ENCODE measurements at places on chromosomes 5 and 9.

DNA sequence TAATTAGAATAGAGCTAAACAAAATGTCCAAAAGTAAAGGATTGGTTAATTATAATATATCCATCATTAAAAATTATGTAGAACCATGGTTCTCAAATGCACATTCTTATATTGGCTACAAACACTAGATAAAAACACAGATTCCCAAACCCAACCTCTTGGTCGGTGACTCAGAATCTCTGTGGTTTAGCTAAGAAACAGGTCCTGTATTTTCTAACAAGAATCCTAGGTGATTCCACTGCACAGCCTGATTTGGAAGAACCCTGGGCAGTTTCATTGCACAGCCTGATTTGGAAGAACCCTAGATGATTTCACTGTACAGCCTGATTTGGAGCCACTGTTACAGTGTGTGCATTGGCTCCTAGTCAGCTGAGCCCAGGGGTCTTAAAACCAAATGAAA lies 67.9 kb downstream of the KIAA1958 start:
- DNase-seq: no peak

DNA sequence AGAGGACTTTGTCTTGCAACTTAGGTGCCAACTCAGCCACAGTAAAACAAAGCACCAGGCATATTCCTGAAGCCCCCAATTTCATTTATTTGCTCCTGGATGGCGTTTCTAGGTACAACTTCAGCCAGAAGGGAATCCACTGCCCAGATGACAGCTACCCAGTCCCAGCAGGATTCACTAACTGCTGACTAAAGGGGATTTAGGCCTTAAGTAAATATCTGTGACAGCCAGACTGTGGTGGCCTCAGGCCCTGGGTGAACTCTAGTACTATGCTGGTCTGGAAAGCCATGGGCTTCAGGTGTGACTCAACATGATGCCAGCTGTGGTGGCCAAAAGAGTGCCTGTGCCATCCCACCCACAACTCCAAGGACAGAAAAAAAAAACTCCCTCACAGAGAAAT lies 396.1 kb upstream of the CCNG1 start:
- DNase-seq: no peak

- no peak for DNase-seq
Observed at GRCh38 chr5:124124711-124125229, 612.8 kb downstream of the CSNK1G3 start.

DNA sequence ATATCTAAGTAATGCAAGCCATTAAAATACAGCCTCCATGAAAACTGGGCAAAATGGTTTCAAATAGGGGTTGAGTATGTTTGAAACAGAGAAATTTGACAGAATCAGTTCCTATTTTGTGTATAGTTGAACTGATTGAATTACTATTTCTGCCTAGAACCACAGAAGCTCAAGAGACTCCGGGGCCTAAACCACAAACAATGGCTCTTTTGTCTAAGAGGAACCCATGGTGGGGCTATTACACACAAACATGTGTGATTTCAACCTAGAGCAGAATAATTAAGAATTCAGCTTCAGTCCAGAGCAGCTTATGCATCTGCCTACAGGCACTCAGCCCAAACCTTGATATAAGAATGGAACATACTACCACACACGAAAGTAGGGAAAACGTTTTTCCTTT lies 171.2 kb upstream of the MPDZ start:
- DNase-seq: no peak

DNA sequence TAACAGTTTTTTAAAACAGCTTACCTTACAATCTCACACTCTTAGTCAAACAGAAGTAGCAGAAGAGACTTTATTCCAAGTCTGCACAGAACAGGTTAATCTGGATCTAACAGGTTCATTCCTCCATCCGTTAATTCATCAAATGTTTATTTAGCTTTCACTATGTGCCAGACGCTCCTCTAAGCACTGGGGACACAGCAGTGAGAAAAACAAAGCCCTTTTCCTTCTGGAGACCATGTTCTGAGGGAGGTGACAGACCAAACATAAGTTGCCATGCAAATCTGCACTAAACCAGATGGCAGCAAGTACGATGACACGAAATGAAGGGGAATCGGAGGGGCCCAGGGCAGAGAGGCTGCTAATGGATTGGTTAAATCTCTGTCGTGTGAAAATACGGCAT lies 17.1 kb upstream of the GLIPR2 start:
- DNase-seq: no peak

DNA sequence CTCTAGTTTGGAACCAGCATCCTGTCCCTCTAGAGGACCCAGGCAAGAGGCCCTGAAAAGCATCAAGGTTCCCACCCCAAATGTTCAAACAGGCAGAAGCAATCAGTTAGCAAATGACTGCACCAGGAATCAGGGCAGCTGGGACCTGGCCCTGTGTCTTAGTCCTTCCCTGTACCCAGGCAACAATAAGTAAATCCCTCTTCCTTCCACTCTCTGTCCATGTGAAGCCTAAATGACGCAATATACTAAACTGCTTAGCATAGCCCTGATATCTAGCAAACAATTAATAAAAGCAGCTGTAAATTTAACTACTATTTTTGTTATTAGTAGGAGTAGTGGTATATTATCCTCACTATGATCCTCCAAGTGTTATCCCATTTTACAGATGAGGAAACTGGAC lies 13.2 kb upstream of the ADRA1B start:
- DNase-seq: no peak

DNA sequence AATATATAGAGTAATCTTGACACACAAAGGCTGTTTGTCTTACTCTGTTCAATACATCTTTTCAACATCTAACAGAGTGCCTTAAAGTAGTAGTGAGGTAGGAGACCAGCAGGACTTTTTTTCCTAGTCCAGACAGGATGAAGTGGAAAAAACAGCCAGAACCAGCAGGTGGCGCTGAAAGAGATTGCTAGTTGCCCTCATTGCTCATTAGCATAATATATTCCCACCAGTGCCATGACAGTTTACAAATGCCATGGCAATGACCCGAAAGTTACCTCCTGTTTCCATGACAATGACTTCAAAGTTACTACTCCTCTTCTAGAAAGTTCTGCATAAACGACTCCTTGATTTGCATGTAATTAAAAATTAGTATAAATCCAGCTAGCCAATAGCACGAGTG lies 387.4 kb downstream of the ACTL7B start:
- DNase-seq: no peak

DNA sequence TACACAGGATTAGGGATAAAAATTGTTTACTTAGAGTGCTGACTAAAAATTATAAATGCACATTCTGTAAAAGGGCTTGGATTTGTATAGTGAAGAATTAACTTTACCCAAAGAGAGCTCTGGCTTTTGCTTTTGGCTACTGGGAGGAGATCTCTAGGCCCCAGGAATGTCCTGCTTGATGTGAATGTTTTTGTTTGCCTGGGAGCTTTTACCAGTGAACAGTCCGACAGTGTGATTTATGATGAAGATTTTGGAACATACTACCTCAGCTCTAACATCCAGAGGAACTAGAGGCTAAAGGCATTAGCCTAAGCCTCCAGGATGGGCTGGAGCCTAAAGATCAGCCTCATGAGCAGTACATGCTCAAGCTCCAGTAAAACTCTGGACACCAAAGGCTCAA lies 103.7 kb upstream of the RFX3 start:
- no peak for DNase-seq

DNA sequence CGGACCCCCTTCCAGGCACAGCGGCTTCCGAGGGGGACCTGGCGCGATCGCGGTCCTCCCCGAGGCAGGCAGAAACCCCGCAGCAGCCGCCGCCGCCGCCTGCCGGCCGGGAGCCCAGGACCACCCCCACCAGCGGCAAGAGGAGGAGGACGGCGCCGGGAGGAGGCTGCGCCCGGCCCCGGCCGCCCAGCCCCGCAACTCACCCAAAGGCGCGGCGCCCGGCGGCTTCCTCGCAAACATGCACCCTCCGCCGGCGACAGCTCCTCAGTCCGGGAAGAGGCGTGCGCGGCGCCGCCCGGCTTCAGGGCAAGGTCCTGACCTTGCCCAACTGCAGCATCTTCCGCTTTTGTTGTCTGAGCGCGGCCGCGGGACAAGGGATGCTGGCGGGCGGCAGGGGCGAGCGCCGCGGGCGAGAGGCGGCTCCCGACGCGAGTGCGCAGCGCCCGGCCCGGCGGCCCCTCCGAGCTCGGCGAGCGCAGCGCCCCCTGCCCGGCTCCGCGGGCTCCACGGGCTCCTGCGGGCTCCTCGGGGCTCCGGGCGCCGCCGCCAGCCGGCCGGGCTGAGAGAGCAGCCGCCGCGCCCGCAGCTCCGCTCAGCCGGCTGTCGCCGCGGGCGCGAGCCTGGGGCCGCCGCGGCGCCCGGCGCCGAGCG lies 507 bp downstream of the CTNND2 start:
- DNase-seq: no peak

DNA sequence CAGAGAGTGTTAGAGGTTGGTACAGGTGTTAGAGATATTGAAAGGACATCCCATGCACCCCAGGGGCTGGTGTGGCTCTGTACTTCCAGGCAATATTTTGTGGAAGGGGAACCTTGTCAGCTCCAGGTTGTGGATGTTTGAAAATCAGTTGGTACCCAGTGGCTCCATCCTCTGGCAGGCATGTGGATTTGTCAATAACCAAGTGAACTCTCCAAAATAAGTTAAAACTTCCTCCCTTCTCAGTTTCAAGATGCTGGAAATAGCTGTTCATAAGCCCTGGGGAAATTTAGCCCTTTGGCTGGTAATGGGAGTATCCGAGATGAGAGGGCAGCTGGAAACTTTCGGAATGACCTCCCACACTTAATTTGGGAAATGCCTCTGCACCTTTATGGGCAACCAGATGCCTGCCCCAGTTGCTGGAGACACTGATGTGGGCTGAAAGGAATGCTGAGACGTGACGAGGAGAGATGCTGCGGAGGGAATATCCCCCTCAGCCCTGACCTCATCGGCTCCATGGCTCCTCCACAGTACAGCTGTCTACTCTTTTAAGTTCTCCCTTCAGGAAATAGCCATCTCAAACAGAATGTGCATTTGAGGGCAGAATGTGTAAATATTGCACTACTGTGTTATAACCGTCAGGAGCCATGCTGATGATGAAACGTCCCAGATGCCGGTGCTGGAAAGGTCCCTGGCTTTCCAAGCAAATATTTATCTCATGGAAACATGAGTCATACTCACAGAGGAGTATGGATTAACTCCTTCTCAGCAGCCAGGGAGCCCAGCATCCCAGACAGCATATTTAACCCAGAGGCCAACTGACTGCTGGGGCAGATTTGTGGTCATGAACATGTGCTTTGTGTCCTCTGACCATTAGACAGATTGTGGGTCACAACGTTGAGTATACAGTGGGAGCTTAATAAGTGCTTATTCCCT lies 29.5 kb downstream of the TGFBI start:
- DNase-seq: no peak

DNA sequence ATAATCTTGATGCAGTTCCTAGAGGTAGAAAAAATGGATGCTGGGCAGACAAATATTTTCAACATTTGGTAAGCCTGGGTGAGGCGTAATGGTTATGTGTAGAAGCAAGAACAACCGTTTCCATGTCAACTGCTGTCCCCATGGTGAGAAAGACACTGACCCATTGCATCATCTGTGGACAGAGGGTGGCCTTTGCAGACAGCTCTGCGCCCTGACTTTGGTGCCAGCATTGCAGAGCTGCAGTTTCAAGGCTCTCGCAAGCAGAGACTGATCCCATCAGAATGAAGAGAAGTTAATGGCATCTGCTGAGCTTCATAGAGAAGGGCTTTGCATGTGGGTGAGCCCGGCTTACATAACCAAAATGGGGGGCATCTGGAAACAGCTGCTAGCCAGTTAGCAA lies 179.0 kb upstream of the ADRA1B start:
- no peak for DNase-seq

GRCh38 chr5:139278540-139279274 lies 14.8 kb upstream of the MATR3 start:
- no peak for DNase-seq
